Skeletal muscle tissue (tissue), 5 donors: ENCODE measurements at places on chromosomes 12 and 14. TPM values are rescaled to one million over a fixed set of nuclear protein-coding genes. Genes with fewer than 3 reads are reported as not detected.

Gene NEUROD4
- not detected for total RNA-seq

Gene FAM186B
- not detected for total RNA-seq

Gene SPX
- 7.8 TPM for total RNA-seq

Gene KRT75
- not detected for total RNA-seq

Gene KRT85
- total RNA-seq = 0.52 TPM

Gene FOXN3
- 31.8 TPM for total RNA-seq

Gene GALNT8
- total RNA-seq = 5.2 TPM
